ENCODE measurements at places on chromosomes 3 and 15. TPM values are rescaled to one million over a fixed set of nuclear protein-coding genes. Genes with fewer than 3 reads are reported as not detected.

SLC12A1 gene
- total RNA-seq, result not detected

PDIA5 gene
- total RNA-seq, result 155 TPM

ALS2CL gene
- total RNA-seq, result 3.2 TPM

DAZL gene
- not detected for total RNA-seq

RYR3 gene
- total RNA-seq, result not detected

ASB14 gene
- under 0.01 TPM for total RNA-seq

SMCO1 gene
- total RNA-seq, result not detected

DHX30 gene
- total RNA-seq, result 64.3 TPM

CASR gene
- total RNA-seq, result not detected

LRRIQ4 gene
- total RNA-seq, result 0.06 TPM

FSTL1 gene
- total RNA-seq, result 849 TPM

PPARG gene
- total RNA-seq, result 14.3 TPM

SCN5A gene
- 0.56 TPM for total RNA-seq

SMAD6 gene
- 55.4 TPM for total RNA-seq

RPL32 gene
- 2,310 TPM for total RNA-seq

TM6SF1 gene
- total RNA-seq, result 0.50 TPM

CPA3 gene
- 0.12 TPM for total RNA-seq

INTS14 gene
- 22.7 TPM for total RNA-seq

IMPG2 gene
- total RNA-seq, result 0.44 TPM

PROS1 gene
- 57.9 TPM for total RNA-seq

CCDC33 gene
- total RNA-seq, result 0.06 TPM

TGM4 gene
- total RNA-seq, result not detected

IGSF10 gene
- total RNA-seq, result 1.7 TPM

PEX5L gene
- not detected for total RNA-seq

CILP gene
- not detected for total RNA-seq
